ENCODE measurements at places on chromosomes 13 and 19.

- peak; percentile 84 for DNase-seq
Measured at GRCh38 chr19:40305403-40305802, 20.3 kb upstream of the AKT2 start.

GRCh38 chr13:39486758-39487157, 116.2 kb downstream of the LHFPL6 start:
- no peak for DNase-seq

DNA sequence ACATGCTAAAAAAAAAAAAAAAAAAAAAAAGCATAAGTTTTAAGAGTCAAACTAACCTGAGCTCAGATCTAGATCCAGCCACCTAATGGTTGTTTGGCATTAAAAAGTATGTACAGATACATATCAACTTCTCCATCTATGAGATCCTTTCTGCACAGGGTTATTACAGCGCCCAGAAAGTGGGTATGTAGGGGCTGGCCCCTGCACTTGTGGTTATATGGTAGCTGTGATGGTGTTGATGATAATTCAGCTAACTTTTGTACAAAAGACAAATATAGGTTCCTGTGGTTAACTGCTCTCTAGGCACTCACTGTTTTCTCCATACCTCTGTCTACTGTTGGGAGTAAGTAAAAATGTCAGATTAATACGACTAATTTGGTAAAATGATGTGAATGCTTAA, 81.7 kb downstream of the TNFRSF19 start:
- no peak for DNase-seq

- no peak for DNase-seq
Measured at GRCh38 chr13:108437496-108437895, 168.0 kb downstream of the TNFSF13B start.

DNA sequence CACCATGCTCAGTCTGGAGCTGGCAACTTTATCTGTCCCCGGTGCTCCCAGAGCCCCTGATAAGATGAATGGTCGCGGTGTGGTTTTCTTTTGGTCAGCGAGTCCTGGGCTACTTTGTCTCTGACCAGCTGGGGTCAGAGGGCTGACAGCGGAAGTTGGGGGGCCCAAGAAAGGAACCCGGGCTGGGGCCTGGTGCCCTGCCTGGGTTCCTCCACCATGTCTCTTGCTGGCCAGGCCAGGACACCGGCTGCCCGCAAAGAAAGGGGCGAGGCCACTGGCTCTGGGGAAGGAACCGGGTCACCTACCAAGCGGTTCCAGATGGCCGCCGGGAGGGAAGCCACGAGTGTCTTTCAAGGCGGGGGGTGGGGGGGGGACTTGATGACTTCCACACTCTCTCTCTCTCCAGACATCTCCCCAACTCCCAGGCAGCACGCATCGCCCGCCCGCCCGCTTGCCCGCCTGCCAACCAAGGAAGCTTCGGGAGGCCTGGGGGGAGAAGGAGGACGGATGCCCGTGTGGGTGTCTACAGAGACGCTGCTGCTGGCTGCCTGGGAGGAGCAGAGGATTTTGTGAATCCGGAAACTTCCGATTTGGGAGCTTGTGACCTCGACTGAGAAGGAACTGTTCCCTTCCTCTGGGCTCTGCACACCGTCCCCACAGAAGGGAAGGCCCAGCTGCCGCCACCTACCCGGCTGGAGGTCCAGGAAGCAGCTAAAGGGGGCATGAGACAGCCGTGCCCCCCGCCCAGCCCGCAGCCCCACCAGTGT, 1.1 kb downstream of the PIP5K1C start:
- peak; percentile 70 for DNase-seq

GRCh38 chr13:41960211-41960636, 685 bp downstream of the VWA8 start:
- DNase-seq, result peak; percentile 7

DNA sequence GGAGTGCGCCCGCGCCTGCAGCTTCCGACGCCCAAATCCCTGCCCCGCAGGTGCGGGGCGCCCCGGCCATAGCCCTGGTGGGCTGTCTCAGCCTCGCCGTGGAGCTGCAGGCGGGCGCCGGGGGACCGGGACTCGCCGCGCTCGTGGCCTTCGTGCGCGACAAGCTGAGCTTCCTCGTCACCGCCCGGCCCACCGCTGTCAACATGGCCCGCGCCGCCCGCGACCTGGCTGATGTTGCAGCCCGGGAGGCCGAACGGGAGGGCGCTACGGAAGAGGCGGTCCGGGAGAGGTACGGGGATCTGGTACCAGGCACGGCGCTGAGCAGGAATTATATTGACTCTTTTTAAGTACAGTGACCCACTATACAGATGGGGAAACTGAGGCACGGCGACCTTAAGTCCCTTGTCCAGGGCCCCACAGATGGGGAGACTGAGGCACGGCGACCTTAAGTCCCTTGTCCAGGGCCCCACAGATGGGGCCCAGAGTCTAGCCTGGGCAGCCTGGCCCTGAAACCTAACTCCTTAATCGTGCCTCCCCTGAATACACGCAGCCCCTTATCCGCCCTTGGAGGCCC, 586 bp downstream of the MRI1 start:
- DNase-seq, result no peak

DNA sequence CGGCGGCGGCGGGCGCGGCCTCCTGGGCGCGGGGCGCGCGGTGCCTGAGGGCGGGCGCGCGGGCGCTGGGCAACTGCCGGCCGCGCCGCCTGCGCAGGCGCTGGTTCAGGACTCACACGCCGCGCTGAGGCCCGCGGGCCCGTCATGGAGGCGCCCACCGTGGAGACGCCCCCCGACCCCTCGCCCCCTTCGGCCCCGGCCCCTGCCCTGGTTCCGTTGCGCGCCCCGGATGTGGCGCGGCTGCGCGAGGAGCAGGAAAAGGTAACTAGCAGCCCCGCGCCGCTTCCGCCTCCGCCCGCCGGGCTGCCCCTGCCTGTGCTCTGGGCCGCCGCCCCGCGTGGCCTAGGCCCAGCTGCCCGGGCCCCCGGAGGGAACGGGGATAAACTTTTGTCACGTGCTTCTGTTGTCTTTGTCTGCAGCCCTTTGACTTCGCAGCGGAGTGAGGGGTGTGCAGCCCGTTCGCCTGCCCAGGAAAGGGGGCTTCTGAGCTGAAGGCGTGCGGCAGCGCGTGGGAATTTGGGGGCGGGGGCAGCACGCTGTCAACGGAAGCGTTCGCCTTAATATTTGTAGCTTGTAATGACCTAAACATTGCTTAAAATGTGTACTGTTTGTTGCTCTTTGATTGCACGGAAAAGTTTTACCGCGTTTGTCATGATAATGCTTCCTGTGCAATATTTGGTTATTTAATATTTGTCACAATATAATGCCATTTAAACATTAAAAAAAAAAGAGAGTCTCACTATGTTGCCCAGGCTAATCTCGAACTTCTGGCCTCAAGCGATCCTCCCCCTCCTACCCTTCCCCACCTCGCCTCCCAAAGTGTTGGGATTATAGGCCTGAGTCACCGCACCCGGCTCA, 594 bp downstream of the URI1 start:
- DNase-seq, result peak; percentile 74

DNA sequence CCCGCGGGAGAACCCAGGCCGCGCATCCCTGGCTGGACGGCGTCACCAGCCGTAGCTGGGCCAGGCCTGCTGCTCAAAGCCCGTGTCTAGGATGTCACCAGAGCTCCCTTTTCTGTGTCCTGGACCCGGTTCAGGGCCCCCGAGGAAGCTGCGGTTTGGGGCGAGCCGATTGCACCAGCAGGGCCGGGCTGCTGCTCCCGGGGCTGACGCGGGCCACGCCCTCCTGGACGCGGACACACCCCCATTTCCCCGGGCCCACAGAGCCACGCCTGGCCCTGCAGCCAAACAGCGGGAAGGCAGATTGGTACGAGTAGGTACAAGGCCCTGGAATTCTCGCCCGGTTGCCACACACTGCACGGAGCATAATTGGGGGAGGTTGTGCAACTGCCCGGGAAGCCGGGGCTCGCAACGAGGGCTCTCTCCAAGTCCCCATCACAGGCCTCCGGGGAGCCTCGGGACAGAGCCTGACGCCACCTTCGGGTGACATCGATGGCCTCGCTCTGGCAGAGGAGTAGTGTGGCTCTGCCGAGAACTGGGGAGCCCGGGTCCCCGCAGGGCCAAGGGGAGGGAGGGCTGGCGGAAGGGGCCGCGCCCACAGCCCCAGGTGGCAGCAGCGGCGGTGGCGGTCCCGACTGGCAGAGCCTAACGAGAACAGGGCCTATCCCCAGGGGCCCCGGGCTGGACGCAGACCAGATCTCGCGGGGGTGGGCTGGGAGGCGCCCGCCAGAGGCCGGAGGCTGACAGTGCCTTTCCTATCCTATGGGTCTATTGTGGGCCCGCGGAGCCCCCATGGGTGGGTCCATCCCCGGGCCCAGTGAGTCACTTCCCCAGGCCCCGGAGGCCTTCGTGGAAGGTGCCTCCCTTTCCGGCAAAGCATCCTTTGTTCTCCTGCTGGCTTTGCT, 23.5 kb downstream of the KCTD15 start:
- DNase-seq, result no peak

GRCh38 chr19:51479531-51480331, 1.4 kb downstream of the CEACAM18 start:
- DNase-seq, result no peak

DNA sequence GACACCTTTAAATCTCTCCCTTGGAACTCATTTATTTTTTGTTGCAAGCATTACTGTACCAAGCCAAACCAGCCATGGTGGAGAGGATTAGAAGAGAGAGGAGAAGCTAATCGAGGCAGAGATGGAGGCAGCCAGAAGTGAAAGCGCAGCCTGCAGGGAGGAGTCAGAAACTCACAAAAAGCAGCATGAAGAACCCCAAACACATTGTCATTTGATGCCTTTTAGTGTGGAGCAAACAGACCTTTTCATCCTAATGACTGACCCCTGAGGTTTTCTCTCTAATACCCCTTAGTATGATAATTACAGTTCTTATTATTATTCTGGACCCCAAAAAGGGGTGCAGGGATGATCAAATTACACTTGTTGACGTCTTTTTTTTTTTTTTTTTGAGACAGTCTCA, 62.5 kb downstream of the TNFRSF19 start:
- DNase-seq, result no peak

- DNase-seq, result no peak
Measured at GRCh38 chr13:23180711-23181110, at the start of gene SGCG. Gene SGCG (plus strand): TSS chr13:23180979. CDS start chr13:23203695, 22,716 bp downstream.

DNA sequence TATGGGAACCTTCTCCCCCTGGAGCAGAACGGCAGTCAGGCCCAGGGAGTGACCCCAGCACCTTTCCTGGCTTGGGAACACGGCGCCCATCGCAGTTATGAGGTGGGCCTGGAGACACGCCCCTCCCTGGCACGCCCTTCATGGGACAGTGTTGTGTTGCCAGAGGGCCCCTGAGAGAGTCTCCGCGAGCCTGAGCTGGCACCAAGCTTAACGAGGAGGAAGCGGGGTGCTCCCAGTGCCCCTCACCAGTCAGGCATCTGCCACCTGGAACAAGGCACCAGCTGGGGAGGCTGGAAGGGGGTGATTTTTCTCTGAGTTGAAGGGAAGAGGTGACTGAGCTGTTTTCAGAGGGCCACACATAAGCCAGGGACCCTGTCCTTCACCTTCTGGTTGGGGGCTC, 180.6 kb downstream of the KDM4B start:
- no peak for DNase-seq

DNA sequence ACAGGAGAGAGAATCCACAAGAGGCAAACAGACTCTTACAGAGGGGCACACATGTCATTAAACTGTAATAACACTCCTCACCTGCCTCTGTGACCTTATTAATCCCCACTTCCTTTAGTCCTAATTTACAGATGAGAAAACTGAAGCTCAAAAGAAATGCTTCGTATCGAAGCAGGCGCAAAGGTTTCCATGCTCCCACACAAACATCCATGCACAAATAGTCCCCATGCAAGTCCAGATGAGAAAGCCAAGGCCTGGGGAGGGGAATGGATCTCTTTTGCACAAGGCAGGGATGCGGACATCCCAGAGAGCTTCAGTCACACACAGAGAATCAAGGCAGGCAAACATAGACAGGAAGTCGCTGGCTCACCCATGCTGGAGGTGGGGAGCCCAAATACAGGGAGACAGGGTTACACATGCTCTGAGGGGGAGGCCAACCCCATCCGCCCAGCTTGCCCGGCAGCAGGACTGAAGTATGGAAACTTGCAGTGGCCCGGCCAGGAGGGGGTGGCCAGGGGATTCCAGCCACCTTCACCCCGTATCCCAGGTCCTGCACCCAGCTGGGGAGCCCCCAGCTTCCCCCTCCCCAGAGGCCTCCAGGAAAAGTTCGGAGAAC, 468 bp downstream of the S1PR5 start:
- DNase-seq, result peak; percentile 88

- no peak for DNase-seq
Measured at GRCh38 chr13:65872448-65872847, 1357.7 kb downstream of the PCDH9 start.

DNA sequence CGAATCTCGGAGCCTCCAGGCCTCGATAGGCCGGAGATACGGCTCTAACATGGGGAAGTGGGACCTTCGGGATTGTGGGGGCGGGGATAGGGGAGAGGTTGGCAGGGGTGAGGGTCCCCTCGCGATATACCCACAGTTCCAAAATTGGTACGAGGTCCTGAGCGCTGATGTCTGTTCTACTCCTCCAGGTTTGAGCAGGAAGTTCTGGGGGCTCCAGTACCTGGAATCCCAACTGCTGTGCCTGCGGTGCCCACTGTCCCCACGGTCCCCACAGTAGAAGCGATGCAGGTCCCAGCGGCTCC, 447 bp downstream of the RBM42 start:
- no peak for DNase-seq

- DNase-seq, result no peak
Measured at GRCh38 chr13:79403113-79403512, 2.9 kb downstream of the RBM26 start.

DNA sequence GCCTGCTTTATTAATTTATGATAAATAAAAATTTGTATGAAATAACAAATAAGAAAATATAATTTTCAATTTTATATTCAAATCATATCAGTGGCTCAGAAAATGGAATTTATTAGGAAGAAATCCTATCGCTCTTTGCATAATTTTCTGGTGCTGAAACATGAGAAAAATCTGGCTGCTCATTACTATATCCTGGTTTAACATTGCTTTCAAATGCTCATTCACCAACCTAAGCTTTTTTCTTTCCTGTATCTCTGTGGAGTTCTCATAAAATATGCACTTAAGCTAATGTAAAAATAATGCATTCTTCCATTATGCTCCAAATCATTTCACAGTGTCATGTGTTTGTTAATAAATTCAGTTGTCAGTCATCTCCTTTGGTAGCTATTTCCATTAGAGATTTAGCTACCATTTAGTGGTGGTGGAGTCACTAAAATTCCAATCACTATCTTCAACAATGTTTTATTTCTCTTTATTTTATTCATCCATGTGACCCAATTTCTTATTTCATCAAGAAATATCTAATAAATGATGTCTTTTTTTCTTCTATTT, 498.0 kb downstream of the DCT start:
- DNase-seq, result no peak

GRCh38 chr19:28466107-28467045, 746.6 kb downstream of the UQCRFS1 start:
- peak; percentile 47 for DNase-seq

Data from H54 (cell line).